ENCODE measurements at places on chromosomes 4 and X.

- no peak for DNase-seq
Measured at GRCh38 chrX:150542846-150543229, 25.6 kb upstream of the MTM1 start.

DNA sequence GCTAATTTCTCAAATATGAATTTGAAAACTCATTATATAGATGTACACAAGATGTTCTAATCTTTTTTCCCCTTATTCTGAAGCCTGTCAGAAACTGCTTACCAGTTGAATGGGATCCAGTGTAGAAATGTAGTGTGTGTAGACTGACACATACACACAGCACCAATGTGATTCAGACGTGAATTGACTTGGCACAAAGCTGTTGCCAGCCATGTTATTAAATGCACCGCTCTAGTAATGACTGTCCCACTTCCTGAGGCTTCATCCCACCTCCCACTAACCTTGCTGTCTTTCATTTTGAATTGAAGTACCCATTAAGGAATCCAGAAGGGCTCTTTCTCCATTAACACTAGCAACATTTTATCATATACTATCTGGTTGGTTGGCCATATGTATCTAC is 146.6 kb downstream of the PPA2 start:
- no peak for DNase-seq

DNA sequence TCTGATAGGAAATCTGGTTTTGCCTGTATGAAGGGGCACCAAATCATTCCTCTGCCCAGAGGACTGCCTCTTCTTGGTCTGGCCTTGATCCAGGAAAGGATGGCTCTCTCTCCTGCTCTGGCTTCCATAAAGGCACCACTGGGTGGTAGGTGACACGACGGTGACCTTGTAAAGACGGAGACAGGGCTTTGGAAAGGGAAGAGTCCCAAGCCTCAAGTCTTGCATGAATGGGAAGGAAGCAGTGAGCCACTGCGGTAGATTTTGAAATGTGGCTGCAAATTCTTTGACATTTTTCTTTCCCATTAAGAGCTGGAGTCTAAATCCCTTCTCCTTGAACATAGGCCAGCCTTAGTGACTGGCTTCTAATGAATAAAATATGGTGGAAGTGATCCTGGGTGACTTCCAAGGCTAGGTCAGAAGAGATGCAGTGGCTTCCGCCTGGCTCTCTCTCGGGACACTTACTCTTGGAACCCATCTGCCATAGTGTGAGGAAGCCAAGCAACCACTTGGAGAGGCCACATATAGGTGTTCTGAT is 347.4 kb downstream of the BCOR start:
- DNase-seq, result no peak

GRCh38 chrX:98506907-98507306 is 1623.2 kb downstream of the RPA4 start:
- no peak for DNase-seq
